ENCODE measurements at places on chromosomes 4 and X.

DNA sequence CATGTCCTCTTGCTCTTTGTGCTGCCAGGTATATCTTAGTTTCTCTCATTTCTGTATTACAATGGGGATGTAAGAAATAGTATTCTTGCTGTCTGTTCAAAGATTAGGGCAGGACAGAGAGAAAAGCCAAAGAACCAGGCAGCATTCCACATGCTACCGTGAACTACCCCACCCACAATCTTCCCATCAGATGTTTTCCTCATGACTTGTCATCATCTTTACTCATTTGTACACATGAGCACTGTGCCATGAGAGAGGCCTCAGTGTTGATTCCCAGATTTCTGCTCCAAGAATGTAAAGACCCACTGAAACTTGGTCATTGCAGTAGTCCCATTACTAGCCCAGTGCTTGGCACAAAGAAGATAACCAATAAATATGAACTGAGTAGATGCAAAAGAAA is 354.6 kb upstream of the RASGEF1B start:
- no peak for DNase-seq

GRCh38 chrX:39757971-39758370 is 339.8 kb downstream of the BCOR start:
- DNase-seq = no peak

- no peak for DNase-seq
Measured at GRCh38 chr4:48270523-48270897, 872 bp upstream of the TEC start.

GRCh38 chrX:151713849-151714248 is 2.0 kb upstream of the FATE1 start:
- DNase-seq = no peak

DNA sequence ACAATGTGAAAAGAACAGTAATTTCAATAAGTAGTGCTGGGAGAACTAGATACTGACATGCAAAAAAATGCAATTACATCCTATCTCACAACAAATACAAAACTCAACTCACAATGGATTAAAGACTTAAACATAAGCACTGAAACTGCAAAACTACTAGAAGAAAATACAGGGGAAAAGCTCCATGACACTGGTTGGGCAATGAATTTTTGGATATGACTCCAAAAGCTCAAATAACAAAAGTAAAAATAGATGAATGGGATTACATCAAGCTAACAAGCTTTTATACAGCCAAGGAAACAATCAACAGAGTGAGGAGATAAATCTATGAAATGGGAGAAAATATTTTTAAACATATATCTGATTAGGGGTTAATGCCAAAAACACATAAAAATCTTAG is 53.1 kb downstream of the ANKRD17 start:
- DNase-seq = no peak

DNA sequence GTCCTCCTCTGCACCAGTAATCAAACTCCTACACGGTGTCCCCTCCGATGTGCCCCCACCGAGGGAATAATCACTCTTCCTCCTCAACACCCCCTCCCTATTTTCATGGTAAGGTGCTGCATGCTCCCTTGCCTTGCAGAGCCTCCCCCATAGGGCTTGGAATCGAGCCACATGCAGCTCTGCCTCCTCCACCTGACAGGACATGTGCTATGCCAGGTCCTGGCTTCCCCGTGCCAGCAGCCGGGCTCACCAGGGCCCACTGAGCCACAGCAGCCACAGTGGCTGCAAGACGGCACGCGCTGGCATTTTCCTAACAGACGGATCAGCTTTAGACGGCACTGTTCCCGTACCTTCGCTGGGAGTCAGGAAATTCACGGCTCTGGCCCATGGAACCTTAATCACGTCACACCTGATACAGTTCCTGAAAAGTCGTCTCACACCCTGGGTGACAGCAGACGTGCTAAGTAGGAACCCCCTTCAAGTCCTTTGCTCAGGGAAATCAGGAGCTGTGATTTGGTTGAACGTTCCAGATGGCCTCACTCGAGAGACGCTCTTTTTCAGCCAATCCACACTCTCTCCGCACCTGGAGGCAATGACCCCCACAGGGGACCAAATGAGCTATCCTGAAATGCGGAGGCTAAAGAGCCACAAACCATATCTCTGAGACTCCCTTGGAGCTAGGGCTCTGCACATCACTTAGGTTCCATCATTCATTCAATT is 63.2 kb downstream of the JAKMIP1 start:
- no peak for DNase-seq
